ENCODE measurements at places on chromosomes 4 and X.

DNA sequence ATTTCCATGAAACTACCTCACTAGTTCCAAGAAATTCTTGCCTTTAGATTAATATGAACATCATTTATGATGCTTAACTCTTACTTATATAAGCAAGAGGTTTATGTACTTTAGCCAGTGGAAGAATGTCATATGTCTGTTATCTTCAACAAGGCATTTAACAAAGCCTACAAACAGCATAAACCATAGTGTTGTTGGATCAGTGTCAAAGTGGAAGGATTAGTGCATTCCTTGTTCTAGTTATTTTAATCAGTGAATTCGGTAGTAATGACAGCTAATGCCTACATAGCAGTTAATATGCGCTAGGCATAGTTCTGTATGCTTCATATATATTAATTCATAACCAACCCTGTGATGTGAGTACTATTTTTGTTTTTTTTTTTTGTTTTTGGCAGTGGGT is 3.1 kb downstream of the PI4K2B start:
- DNase-seq: no peak

- no peak for DNase-seq
These were observed 81.8 kb upstream of the RBPJ start for GRCh38 chr4:26238778-26239679.

DNA sequence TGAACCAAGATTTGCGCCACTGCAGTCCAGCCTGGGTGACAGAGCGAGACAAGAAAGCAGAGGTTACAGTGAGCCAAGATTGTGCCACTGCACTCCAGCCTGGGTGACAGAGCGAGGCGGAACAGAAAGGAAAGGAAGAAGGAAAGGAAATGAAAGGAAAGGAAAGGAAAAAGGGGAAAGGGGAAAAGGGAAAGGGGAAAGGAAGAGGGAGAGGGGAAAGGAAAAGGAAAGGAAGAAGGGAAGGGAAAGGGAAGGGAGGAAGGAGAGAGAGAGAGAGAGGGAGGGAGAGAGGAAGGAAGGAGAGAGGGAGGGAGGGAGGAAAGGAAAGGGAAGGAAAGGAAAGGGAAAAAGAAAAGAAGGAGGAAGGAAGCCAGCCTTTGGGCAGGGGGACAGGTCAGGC is 76.6 kb downstream of the PRKX start:
- no peak for DNase-seq

DNA sequence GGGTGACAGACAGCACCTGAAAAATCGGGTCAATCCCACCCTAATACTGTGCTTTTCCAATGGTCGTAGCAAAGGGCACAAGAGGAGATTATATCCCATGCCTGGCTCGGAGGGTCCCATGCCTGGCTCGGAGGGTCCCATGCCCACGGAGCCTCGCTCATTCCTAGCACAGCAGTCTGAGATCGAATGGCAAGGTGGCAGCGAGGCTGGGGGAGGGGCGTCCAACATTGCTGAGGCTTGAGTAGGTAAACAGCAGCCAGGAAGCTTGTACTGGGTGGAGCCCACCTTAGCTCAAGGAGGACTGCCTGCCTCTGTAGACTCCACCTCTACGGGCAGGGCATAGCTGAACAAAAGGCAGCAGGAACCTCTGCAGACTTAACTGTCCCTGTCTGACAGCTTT is 365.1 kb downstream of the STPG2 start:
- DNase-seq: no peak

All from activated CD8-positive, alpha-beta memory T cell treated with anti-CD3 and anti-CD28 coated beads, Interleukin-2, amount 10 ng/mL, durations not matched to agents 7 days and 5 days (primary cell).